ENCODE measurements at places on chromosomes 13 and 19.

- no peak for DNase-seq
These were observed 160.2 kb downstream of the PDS5B start for GRCh38 chr13:32746474-32746873.

DNA sequence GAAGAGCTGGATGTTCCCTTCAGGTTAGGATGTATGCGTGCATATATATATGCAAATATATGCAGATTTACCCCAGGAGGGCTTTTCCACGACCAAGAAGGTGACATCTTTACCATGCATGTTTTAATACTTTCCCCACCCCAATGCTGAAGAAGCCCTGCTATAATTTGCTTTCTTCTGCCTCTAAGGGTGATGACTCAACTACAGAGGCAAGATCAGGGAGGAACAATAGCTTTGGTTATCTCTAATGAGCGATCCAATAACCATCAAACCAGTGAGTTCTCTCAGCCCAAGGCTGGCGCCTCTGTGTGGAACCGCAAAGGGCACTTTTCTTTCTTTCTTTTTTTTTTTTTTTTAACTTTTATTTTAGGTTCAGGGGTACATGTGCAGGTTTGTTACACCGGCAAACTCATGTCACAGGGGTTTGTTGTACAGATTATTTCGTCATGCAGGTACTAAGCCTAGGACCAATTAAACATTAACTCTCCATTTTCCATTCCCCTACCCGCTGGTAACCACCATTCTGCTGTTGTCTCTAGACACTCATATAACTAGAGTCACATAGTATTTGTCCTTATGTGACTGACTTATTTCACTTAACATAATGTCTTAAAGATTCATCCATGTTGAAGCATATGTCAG is 25.7 kb upstream of the UBE2L5 start:
- no peak for DNase-seq

DNA sequence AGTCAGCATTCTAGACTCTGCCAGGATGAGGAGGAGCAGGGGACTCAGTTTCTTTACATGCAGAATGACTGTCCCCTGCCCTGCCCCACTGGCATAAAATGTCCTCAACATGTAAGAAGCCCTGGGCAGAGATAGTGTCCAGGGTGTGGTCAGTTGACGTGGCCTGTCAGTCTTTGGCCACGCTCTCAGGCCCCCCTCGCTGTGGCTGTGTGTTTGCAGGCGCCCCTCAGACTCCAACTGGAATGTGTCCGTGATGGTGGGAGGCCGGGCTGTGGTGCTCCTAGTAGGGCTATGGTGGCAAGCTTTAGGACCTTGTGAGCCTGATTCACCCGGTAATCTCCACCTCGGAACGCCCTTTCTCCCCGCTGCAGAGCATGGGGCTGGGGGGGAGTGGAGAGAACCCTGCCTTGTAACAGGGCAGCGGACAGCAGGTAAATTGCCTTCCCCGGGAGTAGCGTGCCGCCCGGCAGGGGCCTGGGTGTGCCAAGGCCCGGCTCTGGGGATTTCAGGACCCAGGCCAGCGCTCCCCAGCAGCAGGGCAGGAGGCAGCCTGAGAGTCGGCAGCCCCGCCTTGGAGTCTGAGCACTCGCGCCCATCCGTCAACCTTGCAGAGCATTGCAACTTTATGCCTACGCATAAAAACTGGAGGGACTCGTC is 62.3 kb downstream of the CHST8 start:
- DNase-seq = no peak

GRCh38 chr13:110538632-110539031 is 22.9 kb downstream of the RAB20 start:
- no peak for DNase-seq

- no peak for DNase-seq
These were observed 1.5 kb downstream of the WASF3 start for GRCh38 chr13:26558987-26559386.

DNA sequence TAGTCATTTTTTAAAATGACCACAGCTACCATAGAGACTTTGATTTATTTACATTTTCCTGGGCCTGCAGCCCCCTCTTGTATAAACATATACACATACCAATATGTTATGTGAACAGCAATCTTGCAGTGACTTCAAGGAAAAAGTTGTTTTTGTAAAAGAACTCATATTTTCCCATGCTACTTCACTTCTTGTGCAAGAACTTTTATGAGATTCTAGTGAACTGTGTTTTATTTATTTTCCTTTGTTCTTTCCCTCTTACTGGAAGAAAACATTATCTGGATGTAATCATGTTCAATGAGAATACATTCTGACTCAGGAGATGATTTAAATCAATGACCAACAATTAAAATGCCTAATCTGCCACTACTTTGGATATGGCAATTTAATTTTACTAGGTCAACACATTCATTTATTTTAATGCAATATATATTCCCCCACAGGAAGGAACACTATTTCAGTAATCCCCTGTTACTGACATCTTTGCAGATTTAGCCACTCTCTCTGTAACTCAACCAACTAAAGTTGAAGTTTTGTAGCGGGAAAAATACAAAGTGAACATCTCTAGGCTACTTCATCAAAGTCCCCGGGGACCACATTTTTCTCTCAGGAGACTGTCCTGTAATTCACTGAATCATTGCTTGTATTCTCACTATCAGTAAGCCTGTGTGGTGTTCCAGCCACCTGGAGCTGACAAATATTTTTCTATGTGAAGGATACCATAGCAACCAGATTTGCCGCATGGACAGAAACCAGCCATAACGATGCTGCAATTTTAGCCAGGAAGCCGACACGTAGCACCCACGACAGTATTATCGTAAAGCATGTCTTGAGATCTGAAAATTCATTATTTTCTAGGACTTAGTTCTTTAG is 90.5 kb downstream of the STARD13 start:
- no peak for DNase-seq

- DNase-seq = no peak
These were observed 53.7 kb downstream of the COMP start for GRCh38 chr19:18737337-18737953.

DNA sequence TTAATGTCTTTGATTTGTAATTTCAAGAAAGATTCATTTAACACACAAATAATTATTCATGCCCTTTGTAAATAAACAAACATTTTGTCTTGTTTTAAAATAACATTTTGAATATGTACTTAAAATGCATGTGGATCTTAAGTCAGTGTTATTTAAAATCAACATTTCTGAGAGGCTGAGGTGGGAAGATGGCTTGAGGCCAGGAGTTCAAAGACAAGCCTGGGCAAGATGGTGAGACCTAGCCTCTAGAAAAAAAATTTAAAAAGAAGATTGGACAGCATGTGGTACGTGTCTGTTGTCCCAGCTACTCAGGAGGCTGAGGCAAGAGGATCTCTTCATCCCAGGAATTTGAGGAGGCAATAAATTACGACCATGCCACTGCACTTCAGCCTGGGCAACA is 1268.2 kb downstream of the SLITRK1 start:
- no peak for DNase-seq

Measured in NCI-H2107 (cell line).